ENCODE measurements at places on chromosomes 11 and 22.

DNA sequence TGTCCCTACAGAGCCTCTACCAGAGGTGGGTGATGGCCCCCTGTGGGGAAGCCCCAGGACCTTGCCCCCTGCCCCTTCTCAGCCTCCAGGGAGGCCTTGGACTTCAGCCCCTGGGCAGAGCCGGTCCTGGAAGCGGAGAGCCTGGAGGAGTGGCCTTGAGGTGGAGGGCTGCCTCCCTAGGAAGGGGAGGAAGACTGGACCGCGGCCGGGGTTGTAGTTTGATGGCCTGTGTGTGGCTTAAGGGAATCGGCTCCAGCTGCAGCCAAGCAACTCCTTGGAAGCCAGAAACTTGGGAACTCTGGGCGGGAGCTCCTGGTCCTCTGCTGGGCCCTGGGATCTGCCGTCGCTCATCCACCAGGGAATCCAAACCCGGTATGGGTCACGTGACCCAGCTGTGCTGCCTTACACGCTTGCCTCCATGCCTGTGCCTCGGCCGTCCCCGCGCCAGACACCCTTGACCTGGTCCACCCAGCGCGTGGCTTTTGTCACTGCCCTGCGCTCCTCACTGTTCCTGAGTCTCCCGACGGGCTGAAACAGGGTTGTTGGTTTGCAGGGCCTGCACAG, 23.5 kb upstream of the ARHGAP8 start:
- DNase-seq: no peak

GRCh38 chr11:77197626-77198320, 69.7 kb downstream of the MYO7A start:
- DNase-seq: no peak

DNA sequence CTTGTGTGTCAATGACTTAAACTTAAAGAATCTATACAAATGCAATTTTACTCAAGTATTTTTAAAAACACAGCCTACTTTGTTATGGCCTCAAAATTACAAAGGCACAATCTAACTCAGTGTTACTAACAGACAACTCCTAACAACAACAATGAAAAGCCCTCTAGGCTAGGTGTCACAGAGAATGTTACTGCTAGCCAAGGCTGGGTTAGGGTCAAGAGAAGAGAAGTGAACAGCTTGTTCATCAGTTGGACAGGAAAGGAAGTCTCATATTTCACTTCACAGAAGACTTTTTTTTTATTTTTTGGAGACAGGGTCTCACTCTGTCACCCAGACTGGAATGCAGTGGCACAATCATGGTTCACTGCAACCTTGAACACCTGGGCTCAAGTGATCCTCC, 26.0 kb downstream of the CLDN25 start:
- no peak for DNase-seq

DNA sequence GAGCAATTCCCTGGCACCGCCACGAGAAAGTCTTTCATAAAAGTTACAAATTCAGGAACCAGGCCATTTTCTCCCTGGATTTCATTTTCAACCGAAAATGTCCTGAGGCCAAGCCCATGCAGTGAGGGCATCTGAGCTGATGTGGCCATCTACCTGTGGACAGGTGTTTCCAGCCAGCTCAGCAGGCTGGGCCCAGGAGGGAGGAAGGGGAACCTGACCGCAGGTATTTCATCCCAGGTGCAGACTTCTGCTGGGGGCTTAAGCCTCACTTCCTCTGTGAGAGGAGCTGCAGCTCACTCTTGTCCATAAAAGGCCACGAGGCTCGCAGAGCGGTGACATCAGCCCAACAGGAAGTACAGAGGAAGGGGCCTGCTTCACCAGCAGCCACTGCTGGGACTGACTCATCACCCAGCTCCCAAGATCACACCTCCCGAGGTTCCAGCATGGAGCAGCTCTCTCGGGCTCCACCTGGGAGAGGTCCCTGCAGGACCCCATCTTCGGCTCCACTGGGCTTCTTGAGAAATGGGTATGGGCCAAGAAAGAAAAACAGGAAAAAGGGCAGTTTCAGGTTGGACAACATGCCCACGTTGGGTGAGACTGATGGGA, 56.4 kb downstream of the MYH9 start:
- DNase-seq: peak; percentile 68

- DNase-seq: no peak
Measured at GRCh38 chr11:6321356-6321755, 1.1 kb upstream of the CAVIN3 start.

DNA sequence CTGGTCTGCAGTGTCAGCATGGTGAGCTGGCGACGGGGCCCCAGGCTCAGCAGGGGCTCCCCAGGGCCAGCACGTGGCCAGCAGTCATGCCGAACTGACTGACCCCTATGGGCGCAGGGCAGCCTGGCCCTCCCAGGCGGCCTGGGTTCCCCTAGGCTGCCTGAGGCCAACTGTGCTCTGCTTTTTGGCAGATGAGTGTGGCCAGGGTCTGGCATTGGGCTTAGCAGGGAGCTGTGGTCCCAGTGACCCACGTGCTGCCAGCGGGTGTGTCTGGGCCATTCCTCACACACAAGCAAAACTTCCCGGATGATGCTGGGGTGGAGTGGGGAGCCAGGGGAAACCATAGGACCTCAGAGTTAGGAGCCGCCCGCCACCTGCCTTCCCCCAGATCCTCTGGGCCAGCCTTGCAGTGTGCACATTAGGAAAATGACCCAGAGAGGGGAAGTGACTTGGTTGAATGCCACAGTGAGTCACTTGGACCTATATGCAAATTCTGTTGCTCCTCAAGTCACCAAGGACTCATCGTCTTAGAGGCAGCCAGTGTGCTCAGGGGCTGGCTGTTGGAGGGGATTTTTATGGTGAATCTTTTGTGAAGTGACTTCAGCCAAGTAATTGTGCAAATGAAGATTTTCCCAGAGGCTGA, 6.5 kb downstream of the ADORA2A start:
- DNase-seq: no peak

- DNase-seq: no peak
Measured at GRCh38 chr11:16194566-16194965, 161.8 kb downstream of the SOX6 start.

DNA sequence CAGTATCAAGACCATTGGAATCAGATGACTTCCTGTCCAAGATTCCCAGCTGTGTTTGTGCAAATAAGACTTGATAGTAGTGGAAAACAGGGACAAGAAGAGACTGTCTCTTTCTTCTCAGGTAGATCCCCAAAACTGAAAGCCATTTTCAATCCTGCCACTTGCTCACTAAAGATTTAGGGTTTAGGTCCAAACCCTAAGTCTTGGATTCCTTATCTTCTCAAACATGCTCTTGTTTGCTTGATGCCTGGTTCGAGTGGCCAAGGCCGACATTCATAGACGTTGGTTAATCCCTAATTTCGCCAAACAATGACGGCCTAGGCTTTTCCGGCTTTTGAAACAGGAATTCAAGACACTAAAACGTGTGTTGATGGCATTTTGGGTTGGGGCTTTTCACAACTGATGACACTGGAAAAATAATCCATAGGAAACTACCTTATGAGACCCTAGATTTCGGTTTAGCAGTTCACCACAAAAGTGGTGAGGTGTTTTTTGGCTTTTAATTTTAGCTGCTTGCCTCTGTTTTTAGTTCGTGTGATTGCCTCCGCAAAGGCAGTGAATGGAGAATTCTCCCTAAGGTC, 1.0 kb upstream of the GTPBP1 start:
- no peak for DNase-seq

GRCh38 chr11:127275774-127276173, 275.2 kb upstream of the KIRREL3 start:
- no peak for DNase-seq

- no peak for DNase-seq
Measured at GRCh38 chr11:36333897-36334296, 37.8 kb downstream of the PRR5L start.

- no peak for DNase-seq
Measured at GRCh38 chr11:102343809-102344208, 3.2 kb upstream of the BIRC2 start.

DNA sequence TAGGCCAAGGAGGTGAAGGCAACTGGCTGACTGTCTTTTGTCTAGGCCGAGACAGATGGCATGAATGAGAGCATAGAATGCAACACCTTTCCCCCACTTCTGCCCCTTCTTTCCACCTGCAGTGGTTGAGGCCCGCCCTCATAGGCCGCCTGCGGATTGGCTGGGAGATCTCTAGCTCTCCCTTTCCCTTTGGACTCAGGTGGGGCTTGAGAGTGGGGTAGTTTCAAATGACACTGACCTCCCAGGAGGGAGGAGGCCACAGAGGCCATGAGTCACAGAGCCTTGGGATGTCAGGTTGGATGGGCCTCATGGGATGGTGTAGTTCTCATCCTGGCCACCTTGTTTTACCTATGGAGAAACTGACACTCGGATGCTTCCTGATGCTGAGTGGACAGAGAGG, 9.1 kb downstream of the MICAL2 start:
- no peak for DNase-seq

GRCh38 chr11:82959987-82960778, 58.6 kb downstream of the DDIAS start:
- no peak for DNase-seq

DNA sequence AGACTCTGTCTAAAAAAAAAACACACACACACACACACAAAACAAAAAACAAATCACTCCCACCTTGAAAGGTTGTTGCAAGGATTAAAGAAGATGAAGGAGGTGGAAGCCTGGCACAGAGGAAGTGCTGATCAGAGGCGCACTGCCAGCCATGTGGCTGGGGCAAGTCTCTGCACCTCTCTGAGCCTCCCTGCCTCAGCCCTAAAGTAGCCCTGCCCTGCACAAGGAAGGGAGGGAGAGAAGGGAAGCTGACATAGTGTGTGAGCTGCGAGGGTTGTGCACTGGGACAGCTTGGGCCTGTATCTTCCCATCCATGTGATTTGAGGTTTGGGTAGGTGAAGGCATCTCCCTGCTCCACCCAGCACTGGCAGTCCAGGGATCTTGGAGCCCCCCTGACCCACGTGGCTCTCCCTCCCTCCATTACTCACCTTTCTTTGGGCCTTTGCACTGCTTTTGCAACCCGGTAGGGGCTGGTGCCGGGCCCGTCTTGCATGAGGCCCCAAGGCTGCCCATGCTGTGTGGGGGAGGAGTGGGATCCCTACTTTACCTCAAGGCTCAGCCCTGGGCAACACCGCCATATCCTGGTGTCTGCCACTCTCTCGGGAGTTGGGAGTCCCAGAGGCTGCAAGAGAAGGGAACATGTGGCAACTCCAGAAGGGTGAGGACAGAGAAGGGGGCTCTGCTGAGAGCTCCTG, 30.5 kb downstream of the IFT27 start:
- DNase-seq: no peak

DNA sequence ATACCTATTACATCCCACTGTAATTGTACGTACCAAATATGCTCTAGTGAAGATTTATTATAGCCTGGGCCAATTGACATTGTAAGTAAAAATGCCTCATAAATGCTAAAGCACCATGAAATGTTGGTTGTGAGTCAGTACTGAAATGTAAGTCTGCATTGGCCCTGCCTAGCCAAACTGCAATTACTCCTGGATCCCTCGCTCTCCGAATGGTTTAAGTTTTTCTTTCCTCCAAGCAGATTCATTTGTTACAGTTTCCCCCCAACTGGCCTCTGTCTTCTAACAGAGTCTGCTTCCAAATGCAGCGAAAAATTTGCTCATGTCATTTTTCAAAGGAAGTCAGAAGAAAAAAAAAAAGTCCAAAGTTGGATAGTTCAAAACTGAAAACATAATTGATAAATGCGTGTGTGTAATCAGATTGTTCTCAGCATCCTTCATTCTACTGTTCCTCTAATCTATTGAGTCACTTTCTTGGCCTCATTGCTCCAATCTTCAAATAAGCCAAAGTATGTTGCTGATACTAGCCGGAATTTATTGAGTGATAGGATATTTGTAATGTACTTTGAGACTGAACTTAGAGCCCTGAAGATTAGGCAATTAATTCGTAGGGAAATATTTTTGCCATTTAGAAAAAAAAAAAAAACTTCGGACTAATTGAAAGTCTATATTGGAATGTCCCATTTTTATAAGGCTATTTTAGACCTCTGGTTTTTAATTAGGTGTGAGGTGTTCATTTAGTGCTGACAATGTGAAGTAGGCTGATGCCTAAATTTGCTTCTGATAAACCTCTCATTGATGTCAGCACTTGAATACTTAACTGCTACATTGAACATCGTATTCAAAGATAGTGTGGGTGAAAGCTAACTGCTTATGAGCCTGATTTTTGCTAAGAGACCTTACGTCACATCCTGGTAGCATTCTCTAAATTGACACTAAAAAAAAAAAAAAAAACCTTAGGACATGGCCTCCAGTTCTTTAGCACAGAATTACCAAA, 93.4 kb downstream of the WT1 start:
- no peak for DNase-seq

DNA sequence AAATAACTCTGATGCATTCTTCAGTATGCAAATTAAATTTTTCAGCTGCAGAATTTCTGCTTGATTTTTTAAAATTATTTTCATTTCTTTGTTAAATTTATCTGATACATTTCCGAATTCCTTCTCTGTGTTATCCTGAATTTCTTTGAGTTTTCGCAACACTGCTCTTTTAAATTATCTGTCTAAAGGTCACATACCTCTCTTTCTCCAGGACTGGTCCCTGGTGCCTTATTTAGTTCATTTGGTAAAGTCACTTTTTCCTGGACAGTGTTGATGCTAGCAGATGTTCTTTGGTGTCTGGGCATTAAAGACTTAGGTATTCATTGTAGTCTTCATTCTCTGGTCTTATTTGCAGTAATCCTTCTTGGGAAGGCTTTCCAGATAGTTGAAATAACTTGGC, 577.4 kb upstream of the LUZP2 start:
- DNase-seq: no peak

DNA sequence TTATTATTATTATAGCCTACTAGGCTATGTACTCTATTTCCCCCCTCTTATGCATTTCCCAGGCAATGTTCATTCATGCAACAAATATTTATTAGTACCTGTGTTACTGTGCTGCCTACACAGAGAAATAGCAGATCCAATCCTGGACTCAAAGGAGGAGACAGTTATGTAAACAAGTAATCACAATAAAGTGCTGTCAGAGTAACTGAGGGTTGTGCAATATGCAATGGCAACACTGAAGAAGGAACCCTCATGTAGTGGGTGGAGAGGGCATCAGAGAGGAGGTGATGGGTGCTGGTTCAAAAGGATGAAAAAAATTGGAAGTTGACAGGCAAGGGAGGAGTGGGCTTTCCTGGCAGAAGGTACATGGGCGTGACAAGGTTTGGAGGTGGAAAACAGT, 886 bp upstream of the P4HA3 start:
- no peak for DNase-seq

DNA sequence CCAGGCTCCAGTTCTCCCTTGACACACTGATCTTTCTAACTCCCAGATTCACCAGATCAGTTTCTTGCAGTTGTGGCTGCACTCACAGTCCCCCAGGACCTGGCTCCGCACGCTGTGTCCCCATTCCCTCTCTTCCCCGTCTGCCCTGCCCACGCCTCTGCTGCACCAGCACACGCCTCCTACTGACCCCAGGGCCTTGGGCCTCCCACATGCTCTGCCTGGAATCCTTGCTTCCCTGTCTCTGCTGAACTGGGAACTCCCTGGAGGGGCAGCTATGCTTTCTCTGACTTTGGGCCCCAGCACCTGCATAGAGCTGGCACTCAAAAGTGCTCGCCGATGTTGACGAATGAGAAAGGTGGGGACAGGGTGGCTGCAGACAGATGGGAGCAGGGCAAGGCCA, 68.9 kb downstream of the MYO7A start:
- DNase-seq: no peak

GRCh38 chr11:66862559-66863037, 5.7 kb downstream of the LRFN4 start:
- no peak for DNase-seq

- no peak for DNase-seq
Measured at GRCh38 chr11:124012697-124013096, at the start of gene OR10G4. Gene OR10G4 (plus strand): TSS chr11:124012997. CDS start chr11:124015575, 2,578 bp downstream.

GRCh38 chr11:123473941-123474677, 44.0 kb downstream of the GRAMD1B start:
- DNase-seq: peak; percentile 88

- no peak for DNase-seq
Measured at GRCh38 chr22:25823276-25823675, 81.3 kb downstream of the MYO18B start.

GRCh38 chr11:8019314-8020243, 32.4 kb downstream of the EIF3F start:
- no peak for DNase-seq

All from BJ (cell line).